ENCODE measurements at places on chromosomes 5 and 9.

DNA sequence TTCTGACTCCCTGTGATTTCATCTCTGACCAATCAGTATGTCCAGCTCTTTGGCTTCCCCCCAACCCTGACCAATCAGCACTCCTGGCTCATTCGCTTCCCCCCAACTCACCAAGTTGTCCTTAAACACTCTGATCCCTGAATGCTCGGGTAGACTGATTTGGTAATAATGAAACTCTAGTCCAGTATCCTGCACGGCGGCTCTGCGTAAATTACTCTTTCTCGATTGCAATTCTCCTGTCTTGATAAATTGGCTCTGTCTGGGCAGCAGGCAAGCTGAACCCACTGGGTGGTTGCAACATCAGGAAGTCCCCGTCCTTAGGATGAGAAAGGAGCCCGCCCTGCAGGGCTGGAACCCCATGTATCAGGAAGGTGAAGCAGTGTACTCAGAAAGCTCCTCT is 10.4 kb downstream of the FCN2 start:
- DNase-seq = peak; percentile 28

- no peak for DNase-seq
These were observed 729.3 kb downstream of the CDH18 start for GRCh38 chr5:19258686-19259085.

DNA sequence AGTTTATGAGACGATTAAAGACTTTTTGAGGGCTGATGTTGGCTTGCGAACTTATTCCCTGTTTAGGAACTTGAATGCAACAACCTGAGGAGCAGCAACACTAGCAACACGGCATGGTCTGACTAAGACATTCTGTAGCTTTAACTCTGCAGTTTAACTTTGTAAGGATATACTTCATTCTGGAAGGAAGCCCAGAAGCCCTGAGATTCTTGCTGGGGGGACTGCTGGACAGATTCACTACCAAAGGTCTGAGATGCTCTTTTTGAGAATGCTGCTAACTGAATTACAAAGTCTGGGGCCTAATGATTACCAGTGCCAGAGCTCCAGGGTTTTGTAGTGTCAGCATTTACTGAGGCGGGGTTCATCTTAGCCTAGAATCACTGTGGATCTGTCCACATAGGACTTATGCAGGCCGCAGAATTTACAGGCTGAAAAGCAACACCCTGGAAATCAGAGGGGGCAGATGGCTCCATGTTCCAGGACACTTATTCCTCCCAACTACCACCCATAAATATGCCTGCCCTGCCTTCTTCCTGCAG is 537.1 kb upstream of the CDH18 start:
- DNase-seq = peak; percentile 6

- DNase-seq = peak; percentile 25
These were observed 5.3 kb downstream of the CDKN2AIPNL start for GRCh38 chr5:134406390-134406789.

- peak; percentile 59 for DNase-seq
These were observed 375.2 kb upstream of the WWC1 start for GRCh38 chr5:167916261-167916691.

DNA sequence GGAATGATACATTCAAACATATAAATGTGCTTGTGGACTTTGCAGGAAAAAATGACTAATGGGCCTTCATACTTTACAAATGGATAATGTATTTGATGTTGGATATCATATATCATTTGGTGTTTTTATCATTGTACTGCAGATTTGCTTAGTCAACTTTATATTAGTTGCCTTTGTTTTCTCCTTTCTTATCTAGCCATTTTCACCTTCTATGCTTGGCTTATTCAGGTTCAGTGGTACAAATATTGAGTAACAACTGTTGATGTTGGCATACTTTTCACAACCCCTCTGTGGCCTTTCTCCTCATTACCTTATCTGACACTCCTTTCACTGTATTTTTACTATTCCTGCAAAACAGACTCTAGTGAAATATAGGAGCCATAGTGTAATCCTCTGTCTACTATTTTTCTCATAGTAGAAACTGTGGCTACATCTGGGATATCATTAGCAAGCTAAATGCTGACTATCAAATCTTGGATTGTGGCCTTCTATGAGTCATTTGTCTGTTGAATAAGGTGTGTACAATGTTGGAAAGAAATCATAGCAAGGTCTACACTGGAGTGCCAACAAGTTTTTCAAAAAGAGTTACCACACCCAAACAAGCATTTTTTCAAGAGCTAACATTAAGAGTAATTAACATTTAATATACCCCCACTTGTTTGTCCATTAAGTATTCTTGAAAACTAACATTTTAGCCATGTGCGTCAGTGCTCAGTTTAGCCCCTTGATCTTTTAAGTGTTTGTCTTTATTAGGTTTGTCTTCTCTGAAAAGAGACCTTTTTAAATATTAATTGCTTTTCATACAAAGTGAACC is 330.1 kb downstream of the ADGRV1 start:
- DNase-seq = no peak

DNA sequence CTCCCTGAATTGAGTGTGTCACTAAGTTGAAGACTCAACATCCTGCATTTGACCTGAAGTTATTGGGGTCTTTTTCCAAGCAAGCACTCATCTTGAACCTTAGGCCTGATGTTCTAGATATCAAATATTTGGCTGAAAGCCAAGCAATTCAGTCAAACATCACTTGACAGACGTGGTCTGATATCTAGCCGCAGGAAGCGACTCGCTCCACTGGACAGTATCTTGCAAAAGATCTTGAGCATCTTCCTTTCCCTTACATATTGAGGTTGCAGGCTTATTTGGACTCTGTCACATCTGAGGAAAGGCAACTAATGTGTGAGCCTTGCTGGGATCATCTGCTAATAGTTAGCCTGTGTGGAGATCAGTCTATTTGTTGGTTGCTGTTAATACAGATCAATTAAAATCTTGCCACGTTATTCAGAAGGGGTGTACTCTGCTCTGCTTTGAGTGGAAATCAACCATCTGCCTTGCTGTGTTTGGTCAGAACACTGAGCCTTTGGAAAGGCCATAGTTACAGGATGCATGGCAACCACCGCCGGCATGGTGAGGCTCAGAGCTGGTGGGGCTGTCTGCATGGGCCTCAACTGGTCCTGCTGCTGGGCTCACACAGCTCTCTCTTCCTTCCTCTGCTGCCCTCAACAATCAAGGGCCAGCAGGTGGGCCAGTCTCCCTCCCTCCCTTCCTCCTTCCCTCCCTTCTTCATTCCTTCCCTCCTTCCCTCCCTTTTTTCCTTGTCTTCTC is 166.9 kb upstream of the KLF9 start:
- DNase-seq = no peak

GRCh38 chr5:10702040-10702629 is 58.9 kb downstream of the DAP start:
- DNase-seq = peak; percentile 95

DNA sequence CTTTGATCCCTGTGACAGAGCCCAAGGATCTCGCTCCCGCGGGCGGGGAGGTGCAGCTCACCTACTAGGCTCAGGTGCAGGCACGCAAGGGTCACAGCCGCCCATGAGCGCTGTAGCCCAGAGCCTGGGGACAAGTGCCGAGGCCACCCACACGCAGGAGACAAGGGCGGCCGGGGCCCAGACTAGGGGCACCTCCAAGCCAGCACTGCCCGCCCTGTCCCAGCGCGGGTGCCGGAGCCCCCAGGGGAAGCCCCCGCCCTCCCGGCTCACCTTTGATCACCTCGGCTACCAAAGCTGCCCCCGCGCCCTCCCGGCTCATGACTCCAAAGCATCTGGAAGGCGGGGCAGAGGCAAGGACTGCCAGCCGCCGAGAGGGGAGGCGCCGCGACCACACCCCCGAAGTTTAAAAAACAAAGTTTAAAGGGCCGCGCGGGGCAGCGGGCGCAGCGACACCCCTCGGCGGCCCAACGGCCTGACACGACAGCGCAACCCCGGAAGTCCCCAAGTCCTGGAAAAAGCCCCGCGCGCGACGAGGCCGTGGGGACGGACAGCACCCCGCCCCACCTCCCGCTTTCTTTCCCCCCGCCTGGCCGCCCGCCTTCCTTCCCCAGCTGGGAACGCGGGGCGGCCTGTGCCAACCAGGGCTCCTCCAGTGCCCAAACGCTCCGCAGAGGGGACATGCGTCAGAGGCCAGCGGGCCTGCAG is 53.0 kb downstream of the CDC14B start:
- DNase-seq = peak; percentile 72

DNA sequence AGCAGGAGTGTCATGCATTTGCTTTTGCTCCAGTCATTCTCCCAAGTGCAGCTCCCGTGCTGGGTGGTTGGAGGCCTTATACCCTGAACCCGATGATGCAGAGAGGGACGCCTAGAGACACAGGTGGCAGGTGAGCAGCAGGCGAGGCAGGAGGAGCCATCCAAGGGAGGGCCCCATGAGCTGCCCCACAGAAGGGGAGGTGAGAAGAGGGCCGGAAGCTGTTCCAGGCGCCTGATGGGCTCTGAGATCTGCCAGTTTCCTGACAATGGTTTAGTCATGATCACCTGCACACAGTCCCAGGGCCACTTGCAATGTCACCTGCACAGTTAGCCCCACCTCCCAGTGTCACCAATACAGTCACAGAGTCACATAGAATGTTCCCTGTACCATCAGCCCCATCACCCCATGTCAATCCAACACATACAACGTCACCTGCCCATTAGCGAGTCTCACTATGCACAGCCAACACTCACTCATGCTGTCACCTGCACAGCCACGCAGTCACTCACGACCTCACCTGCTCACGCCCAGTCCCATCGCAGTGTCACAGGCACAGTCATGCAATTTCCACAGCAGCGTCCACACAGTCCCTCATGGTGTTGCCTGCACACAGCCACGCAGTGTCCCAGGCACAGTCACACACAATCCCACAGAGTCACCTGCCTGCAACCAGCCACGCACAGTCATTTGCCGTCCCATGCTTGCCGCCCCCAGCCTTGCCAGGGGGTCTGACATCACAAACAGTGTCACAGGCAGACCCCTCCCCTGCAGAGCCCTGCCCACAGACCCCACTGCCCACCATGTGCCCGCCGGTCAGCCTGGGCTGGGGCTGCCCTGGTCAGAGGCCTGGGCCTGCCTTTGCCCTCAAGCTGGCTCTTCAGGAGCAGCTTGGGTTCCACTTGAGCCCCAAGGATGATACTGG is 113.4 kb downstream of the LHX2 start:
- no peak for DNase-seq

DNA sequence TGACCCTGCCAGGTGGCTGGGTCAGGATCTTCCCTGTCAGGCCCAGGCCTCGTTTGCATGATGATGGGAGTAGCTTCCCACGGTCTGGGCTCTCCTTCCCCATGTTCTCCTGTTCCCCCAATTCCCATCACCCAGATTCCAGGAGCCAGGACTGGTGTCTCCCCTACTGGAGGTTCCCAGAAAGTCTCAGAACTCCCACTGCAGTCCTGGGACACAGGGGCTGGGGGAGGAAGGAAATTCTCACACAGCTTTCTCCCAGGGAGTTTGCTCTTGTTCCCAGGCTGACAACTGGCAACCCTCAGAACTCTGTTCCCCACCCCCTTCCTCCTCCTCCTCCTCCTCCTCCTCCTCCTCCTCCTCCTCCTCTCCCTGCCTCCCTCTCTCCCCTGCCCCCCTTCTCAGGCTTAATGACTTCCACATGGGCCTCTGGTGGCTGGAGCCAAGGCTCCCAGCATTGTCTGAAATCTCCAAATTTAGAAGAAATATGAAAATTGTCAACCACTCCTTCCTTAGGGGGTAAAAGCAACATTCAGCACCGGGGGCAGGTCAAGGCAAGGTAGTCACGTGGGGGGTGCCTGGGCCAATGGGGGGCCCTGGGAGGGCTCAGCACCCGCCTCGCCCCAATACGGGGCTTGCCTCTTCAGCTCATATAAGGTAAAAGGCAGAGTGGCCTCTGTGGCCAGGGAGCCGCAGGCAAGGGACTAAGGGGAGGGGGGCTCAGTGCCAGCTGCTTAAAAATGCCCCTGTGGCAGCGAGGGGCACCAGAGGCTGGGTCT is 27.3 kb upstream of the IL17B start:
- peak; percentile 87 for DNase-seq

DNA sequence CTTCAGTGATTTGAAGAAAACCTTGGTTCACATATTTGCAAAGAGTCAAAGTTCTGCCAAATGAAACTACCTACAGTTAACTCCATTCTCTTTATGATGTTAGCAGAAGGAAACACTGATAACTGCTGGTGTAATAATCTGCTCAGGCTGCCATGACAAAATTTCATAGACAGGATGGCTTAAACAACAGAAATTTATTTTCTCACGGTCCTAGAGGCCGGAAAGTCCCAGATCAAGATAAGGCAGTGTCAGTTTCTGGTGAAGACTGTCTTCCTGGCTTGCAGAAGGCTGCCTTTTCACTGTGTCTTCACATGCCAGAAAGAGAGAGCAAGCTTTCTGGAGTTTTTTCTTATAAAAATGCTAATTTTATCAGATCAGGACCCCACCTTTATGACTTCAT is 102.4 kb upstream of the PARP8 start:
- DNase-seq = no peak

DNA sequence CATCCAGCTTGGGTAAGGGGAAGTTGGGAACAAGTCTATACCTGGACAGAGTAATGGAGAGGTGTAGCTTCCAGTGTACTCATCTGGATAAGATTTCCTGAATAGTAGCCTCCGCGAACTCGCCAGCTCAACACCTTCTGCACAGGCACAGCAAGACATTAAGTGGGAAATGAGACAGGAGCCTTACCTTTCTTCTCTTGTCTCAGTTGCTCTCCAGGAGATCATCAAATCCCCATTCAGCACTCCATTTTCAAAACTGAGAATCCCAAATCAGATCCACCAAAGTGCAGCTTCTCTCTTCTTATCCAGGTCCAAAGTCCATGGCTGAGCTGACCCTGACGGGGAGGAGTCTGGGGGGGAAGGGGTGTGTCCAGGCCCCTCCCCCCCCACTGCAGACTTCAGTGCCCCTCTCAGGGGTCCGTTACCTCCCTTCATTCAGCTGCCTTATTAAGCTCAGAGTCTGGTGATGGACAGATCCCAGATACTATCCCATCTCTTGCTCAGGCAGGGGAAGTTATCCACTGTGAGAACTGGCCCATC is 5.9 kb upstream of the MGAT1 start:
- DNase-seq = no peak

DNA sequence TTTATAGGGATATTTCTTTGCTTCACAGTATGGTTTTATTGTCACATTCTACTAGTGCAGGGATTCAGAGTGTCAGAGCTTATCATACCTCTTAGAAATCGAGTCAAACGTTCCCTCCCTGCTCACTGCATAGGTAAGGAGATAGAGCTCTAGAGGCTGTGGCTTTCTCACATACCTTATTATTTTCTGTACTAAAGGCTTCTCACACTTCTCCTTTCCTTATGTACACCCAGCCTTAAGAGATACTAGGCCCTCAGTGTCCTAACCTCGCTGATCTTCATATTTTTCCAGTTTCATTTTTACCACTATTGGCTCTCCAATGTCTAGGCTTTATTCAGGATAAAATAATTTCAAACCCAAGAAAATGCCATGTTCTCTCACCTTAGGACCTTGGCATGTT is 297.3 kb upstream of the RIOK2 start:
- no peak for DNase-seq

GRCh38 chr9:14511452-14511851 is 181.8 kb downstream of the ZDHHC21 start:
- no peak for DNase-seq

DNA sequence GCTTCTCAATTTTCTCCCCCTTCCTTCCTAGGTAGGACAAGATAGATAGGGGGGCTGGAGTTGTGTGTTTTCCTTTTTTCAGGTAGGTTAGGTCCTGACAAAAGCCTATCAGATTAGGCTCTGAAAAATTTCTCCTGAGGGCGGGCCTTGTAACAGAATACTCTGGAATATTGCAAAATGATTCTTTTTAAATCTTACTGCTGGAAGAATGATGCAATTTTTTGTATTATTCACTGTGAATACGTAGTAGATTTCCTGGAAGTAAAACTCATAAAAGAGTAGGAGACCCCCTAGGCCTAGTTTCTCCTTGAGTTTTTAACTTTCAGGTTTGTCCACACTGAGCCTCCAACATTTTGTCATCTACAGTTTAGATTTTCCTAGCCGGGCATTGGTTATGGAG is 1701.8 kb downstream of the EFNA5 start:
- no peak for DNase-seq

GRCh38 chr9:114055894-114056293 is 22.2 kb downstream of the AMBP start:
- DNase-seq = no peak

Data from RPMI7951 (cell line).